Esophagus mucosa (tissue), 1 donor: ENCODE measurements at places on chromosomes 6 and 20.
A peak's percentile ranks its signal among the peaks of the same experiment; 100 is the strongest.

- ATAC-seq: no peak
These were observed 612 bp downstream of the TNNC2 start for GRCh38 chr20:45826381-45827019.

DNA sequence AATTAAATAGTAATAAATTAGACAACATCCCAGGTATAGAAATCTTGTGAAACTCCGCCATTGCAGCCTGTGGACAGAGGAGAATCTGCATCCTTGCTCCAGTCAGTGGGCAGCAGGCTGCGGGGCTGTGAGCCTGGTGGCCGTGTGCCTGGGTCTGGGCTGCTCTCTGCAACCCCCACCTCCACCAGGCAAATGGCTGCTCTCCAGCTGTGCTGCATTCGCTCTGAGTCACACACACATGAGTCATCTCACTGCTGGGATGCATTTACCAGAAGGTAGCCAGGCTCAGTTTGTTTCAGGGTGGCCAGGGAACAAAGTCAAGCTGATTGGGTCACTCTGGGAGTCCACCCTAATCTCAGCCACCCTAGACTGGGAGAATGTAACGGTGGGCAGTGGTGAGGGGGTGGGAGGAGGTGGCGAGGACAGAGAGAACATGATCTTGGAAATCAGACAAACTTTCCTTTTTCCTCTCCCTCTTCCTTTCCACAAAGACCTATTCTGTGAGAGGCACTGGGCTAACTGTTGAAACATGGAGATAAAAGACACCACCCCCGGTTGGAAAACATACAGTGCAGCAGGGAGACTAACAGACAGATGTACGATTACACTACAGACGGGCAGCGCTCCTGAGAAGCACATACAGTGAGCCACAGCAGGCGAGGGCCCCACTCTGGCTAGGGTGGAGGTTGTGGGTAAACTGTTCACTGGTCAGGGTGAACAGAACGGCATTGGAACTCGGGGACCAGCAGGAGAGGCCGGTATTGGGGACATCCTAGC, 59.2 kb downstream of the TRAM2 start:
- peak; percentile 91 for ATAC-seq

GRCh38 chr6:90216072-90216977, 80.3 kb downstream of the BACH2 start:
- no peak for ATAC-seq

- no peak for ATAC-seq
These were observed 47.2 kb downstream of the FIG4 start for GRCh38 chr6:109738255-109738654.

GRCh38 chr6:12245763-12246718, 44.1 kb upstream of the EDN1 start:
- ATAC-seq: no peak

GRCh38 chr20:21048841-21049273, 57.3 kb downstream of the LINC00237 start:
- ATAC-seq: no peak

DNA sequence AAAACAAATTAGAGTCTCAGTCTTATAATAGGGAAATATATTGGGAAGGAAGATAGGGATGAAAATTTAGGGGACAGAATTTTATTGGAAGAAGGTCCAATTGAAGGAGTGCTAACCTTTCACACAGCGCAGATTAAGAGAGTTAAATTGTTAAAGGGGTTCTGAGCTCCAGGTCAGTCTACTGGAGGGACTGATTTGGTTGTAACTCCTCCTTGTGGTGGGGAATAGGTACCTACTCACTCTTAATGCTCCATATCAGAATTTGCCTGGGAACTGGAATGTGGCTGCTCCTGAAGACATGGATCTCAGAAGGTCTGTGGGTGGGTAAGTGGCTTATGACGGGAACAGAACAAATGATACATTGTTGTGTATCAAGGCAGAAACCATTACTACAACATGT, 143.5 kb downstream of the FLRT3 start:
- ATAC-seq: no peak

DNA sequence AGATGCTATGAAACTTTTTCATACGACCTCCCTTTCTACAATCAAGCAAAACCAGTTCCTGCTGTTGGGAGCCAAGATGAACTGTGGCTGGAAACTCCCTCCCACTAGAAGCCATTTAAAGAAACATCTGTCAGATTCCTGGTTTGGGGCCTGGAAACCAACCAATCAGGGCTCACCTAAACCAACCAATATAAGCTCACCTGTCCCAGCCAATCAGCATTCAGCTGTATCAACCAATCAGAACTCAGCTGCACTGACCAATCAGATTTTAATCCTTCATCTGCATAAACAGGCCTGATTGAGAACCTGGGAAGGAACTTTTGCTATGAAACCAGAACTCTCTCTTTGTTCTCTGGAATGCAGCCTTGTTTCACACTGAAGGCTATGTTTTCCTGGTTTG, 42.4 kb downstream of the SNX14 start:
- no peak for ATAC-seq

GRCh38 chr20:61045091-61045490, 207.0 kb upstream of the CDH4 start:
- no peak for ATAC-seq

DNA sequence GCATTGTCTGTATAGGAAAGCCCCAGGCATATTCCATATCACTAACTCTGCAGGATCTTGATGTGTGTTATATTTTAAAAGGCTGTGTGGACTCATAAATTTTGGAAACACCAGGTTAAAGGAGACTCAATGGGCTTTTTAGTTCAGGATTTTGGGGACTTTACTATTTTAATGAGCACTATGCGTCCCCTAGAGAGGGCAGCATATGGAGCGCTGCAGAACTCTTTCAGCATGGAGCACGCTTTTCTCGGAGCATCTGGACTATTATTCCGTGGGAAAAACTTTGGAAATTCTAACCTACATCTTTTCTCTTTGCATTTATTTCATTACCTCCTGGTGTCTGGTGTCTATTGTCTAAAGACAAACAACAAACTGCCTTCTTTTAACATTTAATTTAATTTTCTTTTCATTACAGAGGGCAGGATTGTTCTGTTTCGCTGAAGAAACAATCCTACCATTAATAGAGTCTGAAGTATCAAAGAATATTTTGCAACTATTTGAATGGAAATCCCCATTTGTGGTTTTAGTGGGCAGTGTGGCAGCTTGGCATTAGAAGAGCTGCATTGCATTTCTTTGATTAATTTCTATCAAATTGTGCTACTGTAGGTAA, 399.9 kb upstream of the HSF2 start:
- no peak for ATAC-seq

- ATAC-seq: no peak
These were observed 5.0 kb upstream of the INSM1 start for GRCh38 chr20:20362774-20363433.
